ENCODE measurements at places on chromosomes 6 and 20.

GRCh38 chr20:19431316-19431700, 218.9 kb downstream of the SLC24A3 start:
- no peaks in the 10 kb centered on the region for H3K4me1 ChIP-seq
- no peak overlapping the region for H3K4me3 ChIP-seq
- H3K36me3 ChIP-seq = no peaks in the 10 kb centered on the region
- no peak overlapping the region for H3K27ac ChIP-seq

DNA sequence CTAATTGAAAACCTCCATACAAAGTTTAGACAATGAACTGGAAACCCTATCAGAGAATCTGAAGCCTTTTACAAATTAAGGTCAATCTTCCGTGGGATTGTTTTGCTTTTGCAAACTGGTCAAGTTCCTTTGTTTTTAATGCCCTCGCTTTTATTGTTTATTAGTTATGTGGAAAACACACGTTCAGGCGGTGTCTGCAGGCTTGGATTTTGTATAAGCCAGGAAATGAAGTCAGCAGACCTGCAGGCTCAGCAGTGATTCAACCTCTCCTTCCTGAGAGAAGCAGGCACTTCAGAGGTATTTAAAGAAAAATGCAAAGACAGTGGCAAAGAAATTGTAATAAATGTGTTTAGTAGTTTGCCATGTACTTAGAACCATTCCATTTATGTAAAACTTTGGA, 103.4 kb upstream of the PDE10A start:
- no peak overlapping the region for H3K27ac ChIP-seq
- no peaks in the 10 kb centered on the region for H3K4me1 ChIP-seq

- DNase-seq = no peak
- no peak overlapping the region for H3K4me3 ChIP-seq
- no peaks in the 10 kb centered on the region for H3K27me3 ChIP-seq
- H3K36me3 ChIP-seq = no peaks in the 10 kb centered on the region
- H3K27ac ChIP-seq = no peak overlapping the region
- no peaks in the 10 kb centered on the region for H3K4me1 ChIP-seq
Observed at GRCh38 chr6:69232496-69232895, 564.3 kb downstream of the LMBRD1 start.

DNA sequence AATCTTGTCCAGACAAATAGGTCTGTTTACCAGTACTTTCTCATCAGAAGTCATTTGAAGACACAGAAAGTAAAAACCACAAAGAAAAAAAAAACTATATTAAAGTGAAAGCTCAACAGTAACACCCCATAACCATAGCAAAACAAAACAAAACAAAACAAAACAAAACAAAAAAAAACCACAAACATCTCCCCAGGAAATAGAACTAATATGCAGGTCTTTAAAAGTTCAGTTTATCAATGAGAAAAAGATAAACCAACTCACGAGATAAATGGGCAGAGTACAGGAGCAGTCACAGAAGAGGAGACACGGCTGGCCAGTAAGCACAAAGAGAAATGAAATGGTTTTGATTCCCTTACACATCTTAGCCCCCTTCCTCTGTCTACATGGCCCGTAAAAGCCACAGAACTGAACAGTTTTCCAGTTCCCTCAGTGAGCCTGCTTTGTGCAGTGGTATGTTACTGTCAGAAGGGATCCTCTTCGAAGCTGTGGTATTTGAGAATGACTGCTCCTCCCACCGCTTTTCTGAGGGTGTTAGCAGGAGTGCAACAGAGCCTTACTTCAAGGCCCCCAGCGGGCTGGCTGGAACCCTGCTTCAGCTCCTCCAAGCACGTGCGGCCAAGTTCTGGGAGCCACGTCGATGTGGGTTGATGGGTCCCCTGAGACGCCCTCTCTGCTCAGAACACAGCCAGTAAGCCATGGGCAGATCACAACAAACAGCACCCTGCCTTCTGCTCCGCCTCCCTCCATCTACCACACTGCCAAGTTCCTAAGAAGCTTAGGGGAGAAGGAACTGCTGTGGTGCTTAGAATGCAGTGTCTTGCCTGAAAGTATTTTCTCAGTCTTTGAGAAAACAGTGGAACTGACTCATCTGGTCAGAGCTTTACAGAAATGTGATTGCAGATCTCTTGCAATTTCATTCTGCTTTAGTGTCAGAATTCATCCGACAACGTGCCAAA, 14.0 kb downstream of the UST start:
- peak overlapping the region; percentile 62 for H3K27ac ChIP-seq
- no peaks in the 10 kb centered on the region for H3K27me3 ChIP-seq
- peaks cover 2% of the 10 kb centered on the region for H3K4me1 ChIP-seq
- peak overlapping the region; percentile 11 for H3K4me3 ChIP-seq
- DNase-seq = peak; percentile 72

- H3K4me1 ChIP-seq = no peaks in the 10 kb centered on the region
- H3K27ac ChIP-seq = no peak overlapping the region
- DNase-seq = no peak
- H3K4me3 ChIP-seq = no peak overlapping the region
- H3K27me3 ChIP-seq = no peaks in the 10 kb centered on the region
Observed at GRCh38 chr6:11414176-11414963, 123.2 kb upstream of the TMEM170B start.

All from ovary (tissue), 10 donors.